Stimulated activated CD4-positive, alpha-beta T cell treated with anti-CD3 and anti-CD28 coated beads, Interleukin-12 subunit alpha, Interleukin-12 subunit beta, amount 100 ng/mL, for 48 hours (primary cell): ENCODE measurements at places on chromosomes 3 and 15.

- DNase-seq: no peak
Measured at GRCh38 chr3:17927036-17927435, 184.6 kb upstream of the TBC1D5 start.

DNA sequence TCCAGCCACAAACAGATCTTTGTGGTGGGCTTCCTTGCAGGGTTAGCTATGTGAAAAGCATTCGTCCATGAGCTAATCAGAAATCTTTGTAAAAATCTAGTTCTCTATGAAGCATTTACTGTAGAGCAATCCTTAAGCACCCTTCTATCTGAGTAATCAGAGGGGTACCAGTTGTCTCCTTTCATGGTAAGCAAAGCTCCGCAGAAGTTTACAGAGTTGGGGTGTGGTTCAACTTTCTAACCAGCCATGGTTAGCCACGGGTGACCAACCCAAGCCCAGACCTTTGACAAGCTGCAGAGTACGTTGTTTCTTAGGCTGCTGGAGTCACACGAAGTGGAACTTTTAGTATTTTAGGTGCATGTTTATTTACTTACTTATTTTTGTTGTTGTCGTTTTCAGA lies 77.4 kb downstream of the FLNB start:
- no peak for DNase-seq

GRCh38 chr3:188673646-188674186 lies 498.1 kb upstream of the TPRG1 start:
- no peak for DNase-seq

DNA sequence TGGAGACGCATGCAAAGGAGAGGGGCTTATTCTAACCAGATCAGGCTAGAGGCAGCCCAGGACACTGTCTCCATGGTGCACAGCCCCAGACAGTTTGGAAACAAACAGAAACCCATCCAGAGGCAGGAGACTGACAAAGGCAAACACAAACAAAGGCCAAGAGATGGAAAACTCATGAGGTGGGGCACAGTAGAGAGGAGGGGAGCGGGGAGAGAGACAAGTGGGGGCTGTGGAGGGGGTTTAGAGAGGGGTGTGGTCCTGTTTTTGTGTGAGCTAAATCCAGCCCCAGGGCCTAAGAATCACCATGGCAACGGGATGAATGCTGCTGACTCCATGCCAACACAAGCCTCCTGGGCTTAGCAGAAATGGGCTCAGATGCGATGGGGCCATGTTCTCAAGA lies 32.3 kb downstream of the PARP16 start:
- no peak for DNase-seq

- no peak for DNase-seq
Measured at GRCh38 chr15:40511472-40512133, 40.8 kb downstream of the CHST14 start.

DNA sequence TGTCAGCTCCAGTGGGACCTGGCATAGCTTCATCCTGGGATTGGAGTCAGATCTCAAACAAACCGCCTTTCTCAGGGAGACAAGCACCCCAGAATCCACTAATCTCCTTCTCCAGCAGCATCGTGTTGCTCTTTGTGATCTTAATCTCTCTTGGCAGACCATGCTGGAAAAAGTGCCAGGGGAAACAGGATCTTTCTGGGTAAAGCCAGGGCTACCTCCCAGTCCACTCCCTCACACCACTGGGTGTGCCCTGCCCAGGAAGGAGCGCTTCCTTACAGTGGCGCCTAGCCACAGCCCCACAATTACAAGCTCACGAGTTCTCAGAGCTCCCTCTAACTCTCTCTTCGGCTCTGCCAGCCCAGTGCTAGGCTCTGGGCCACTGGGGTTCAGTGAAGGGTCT lies 32.2 kb downstream of the RPLP1 start:
- DNase-seq: no peak

DNA sequence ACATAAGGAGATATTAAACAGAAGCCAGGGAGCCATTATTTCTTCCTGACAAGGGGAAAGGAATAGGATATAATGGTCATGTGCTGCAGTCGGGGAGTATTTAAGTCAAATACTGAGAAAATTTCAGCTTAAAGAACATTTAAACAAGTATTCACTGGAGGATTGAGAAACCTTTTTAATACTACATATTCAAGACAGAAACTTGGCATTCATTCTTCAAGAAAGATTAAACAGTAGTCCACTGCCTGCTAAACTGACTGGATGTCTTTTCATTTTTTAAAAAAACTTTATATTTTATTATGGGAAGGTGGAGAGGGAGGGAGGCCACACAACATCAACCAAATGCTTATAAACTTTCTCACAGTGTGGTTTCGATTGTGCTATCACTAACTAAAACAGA lies 107.4 kb upstream of the CBLB start:
- no peak for DNase-seq

DNA sequence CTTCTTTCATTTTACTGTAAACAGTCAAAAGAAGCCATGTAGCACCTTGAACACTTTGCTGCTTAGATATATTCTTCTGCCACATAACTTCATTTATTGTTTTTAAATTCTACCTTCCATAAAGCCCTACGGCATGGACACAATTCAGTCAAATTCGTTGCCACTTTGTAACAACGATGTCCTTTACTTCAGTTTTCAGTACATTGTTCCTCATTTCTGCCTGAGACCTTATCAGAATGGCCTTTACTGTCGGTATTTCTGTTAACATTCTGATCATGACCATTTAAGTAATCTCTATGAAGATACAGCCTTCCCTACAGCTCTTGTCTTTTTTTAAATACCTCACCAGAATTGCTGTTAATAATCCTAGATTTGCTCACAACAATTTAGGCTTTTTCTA lies 466.9 kb downstream of the NAALADL2 start:
- no peak for DNase-seq

DNA sequence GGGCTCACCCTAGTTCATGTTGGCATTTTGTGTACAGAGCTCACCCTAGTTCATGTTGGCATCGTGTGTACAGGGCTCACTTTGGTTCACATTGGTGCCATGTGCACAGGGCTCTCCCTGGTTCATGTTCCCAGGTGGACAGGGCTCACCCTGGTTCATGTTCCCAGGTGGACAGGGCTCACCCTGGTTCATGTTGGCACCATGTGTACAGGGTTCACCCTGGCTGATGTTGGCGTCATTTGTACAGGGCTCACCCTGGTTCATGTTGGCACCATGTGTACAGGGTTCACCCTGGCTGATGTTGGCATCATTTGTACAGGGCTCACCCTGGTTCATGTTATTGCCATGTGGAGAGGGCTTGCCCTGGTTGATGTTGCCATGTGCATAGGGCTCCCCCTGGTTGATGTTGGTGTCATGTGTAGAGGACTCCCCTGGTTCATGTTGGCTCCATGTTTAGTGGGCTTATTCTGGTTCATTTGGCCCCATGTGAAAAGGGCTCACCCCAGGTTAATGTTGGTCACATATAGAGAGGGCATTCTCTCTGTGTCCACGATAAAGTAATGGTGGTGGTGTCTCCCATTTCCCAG lies 31.7 kb upstream of the NR2C2 start:
- DNase-seq: no peak

DNA sequence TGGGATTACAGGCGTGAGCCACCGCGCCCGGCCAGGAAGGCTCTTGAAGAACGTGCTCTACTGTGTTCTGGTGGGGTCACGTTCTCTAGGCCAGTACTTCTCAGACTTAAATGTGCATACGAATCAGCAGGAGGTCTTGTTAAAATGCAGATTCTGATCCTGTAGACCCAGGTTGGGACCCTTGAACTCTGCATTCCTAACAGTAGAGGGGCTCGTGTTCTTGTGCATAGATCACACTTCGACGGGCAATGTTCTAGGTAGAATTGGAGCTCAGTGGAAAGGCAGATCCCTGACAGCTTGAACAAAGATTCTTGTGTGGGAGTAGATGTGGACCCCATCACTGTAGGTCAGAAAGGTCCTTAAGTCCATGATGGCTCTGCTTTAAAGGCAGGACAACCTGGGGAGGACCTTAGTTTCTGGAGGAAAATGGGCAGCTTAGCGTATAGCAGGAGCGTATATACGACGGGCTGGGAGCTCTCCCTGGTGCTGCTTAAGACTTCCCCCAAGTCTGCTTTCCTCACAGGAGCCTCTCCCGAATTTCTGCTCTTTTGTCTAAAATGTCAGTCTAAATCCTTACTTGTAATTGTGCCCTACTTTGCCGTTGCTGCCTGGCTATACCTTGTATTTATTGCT lies 16.9 kb upstream of the FAM81A start:
- no peak for DNase-seq

GRCh38 chr15:86193716-86194380 lies 114.2 kb downstream of the AGBL1 start:
- DNase-seq: no peak

DNA sequence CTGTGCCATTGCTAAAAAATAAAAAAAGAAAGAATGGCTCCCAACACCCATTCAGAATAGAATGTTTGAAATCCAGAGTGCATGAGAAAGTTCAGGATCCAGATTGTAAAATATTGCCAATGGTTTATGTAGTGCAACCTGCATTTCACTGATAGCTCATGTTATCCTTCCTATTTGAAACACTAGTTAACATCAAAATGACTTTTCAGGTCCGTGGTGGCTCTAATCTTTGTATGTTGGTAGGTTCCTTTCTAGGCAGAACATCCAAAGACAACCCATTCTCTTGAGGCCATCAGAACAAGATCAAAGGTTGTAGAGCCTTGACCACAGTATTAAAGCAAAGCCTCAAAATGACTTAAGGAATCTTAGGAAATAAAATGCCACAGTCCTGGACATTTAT lies 51.0 kb downstream of the PLCL2 start:
- no peak for DNase-seq

GRCh38 chr3:53486961-53487654 lies 7.3 kb upstream of the CACNA1D start:
- no peak for DNase-seq

GRCh38 chr3:37050282-37050681 lies 57.0 kb downstream of the MLH1 start:
- no peak for DNase-seq

DNA sequence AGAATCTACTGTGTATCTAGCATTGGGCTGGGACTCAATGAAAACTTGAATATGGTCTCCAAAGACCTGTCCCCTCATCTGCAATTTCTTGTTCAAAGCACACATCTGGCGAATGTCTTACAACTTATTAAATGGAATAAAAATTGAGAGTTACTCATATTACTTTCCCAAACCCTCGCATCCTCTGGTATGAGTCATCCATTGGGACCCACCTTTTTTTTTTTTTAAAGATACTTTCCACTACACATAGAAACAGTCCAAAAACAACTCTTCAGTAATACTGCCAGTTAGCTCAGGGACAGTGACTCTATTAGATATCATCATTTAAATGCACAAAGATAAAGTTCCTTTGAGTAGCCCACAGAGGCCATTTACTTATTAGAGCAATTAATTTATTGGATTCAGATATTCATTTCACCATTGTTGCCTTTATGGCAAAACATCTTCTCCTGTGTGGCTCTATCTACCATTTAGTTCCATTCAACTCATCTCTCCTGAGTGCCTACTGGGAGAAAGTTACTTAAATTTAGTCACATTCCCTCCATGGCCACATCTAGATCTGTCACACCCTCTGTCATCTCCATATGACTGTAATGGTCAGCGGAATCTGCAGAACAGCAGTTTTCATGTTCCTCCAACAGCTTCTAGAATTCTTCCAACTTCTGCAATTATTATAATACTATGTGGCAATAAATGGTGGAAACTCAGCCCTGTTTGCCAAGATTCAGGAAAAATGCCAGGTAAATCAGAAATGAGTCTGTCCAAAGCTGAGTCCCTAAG lies 77.9 kb upstream of the ARHGEF3 start:
- no peak for DNase-seq

DNA sequence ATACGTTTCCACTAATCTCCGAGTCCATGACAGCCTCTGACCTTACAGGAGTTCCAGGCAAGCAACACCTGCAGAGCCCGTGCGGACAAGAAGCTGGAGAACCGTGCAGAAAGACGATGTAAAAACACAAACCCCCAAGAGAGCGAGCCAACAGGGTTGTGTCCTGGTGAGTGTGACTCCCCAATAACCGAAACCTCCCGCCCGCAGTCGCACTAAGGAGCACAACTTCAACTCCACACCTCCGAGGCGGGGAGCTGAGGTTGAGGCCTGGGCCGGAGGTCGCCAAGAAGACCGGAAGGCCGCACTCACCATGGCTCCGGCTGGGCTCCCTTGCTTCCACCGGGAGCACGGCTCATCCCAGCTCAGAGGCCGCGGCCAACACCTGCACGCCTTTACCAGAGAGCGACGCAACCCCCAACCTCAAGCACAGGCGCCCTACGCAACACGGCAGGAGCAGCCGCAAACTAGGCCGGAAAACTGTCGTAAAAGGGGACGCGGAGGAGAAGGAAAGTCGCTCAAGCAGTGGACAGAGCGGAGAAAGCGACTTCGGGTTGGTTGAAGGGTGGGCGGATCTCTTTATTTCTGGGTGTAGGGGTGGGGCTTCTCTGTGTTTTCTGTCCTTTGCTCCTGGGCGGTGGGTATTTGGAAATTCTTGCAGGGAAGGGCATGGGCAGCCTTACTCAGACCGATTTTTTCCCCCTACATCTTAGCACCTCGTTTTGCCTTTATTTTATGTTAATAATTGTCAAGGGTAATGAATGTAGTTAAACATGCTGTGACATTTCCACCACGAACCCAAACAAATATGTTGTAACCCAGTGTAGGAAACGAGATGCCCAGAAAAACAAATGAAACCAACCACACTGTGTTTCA lies at the start of gene DNAJC19:
Gene DNAJC19, minus strand, starts transcription at position 446 of the 873 bp plus-strand sequence. Its CDS starts 134 bp downstream, at position 312.
- peak; percentile 82 for DNase-seq

DNA sequence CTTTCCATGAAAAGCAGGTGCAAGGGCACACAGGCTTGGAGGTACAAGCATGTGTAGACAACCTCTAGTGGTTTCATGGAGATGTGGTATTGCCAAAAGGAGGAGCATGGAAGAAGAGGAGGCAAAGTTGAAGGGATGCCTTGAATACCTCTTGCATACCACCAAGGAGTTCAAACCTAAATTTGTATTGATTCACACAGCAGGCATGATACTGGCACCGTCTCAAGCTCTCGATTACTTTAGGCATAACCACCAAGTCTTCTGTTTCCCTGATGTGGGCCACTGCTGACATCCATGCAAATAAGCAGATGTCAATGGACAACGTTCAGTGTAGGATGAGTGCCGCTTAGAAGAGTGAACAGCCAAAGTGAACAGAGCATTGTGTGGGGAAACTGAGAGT lies 87.1 kb downstream of the SCN11A start:
- DNase-seq: no peak

DNA sequence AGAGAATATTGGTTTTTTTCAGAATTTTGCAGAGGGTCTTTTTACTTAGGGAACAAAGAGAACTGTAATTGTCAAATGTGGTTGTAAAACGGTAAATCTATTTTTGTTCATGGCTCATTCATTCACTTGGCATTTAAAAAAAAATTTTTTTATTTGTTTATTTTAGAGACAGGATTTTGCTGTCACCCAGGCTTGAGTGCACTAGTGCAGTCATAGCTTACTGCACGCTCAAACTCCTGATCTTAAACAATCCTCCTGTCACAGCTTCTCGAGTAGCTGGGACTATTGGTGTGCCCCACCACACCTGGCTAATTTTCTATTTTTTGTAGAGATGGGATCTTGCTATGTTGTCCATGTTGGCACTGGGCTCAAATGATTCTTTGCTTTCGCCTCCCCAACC lies 301.8 kb downstream of the LPP start:
- DNase-seq: no peak

GRCh38 chr3:171168551-171168950 lies 142.0 kb upstream of the SLC2A2 start:
- DNase-seq: no peak
